ENCODE measurements at places on chromosomes 1 and 21.

DNA sequence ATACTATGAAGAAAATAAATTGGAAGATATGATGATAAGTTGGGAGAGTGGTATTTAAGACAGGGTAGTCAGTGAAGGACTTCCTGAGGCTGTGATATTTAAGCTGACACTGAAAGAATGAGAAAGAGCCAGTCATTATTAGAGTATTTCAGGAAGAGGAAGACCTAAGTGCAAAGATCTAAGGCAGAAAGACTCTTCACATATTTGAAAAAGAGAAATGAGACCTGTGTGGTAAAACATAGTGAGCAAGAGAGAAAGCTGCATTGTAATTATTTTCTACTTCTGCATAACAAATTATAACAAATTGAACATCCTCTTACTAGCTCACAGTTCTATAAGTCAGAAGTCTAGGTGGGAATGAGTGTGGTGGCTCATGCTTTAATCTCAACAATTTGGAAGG, 34.6 kb upstream of the DOCK7 start:
- DNase-seq: no peak

DNA sequence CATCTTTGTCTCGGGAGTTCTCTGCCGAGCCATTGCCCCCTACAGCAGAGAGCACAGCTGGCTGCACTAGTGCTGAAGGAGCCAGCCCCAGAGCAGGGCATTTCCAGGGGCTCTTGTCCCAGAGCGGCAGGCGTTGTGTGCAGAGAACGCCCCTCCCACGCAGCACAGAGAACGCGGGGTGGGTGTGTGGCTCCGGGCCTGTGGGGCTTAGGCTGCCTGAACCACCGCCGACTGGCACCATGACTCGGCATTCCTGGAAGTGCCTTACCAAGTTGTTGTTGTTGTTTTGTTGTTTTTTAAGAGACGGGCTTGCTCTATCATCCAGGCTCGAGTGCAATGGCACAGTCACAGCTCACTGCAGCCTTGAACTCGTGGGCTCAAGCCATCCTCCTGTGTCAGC, 15.8 kb upstream of the DIP2A start:
- no peak for DNase-seq

GRCh38 chr1:158071138-158071537, 77.7 kb downstream of the KIRREL1 start:
- DNase-seq: peak; percentile 42

DNA sequence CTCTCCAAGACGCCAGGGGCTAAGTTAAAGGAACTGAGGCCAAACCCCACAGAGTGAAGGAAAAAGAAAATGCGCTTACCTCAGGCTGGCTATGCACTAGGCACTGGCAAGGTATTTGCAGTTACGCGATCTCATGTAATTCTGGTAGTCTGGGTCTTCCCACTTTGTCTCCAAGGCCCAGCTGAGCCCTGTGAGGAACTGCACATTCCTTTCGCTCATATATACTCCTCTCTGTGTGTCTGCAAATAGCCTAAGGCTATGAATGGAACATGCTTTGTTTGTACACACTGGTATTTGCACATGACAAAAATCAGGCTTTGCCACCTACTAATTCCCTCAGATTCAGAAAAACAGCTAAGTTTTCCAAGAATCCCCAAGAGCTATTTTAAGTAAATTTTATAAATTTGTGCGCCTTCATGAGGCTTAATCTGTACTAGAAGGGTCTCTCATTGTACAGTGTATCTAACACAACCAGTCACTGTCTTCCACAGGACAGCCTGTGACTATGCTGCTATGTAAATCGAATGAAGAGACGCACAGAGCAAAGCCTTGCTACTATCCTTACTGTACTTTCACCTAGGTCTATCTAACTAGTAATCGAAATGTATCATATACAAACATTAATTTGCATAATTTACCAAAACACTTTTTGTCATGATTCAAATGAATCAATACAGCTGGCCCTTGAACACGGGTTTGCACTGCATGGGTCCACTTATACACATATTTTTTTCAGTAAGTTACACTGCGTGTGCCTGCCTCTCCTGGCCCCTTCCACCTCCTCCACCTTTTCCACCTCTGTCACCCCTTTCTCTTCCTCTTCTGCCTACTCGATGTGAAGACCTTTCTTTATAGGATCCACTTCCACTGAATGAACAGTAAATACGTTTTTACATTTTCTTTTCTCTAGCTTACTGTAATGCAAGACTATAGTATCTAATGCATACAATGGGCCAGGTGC, 87.0 kb downstream of the SIPA1L2 start:
- no peak for DNase-seq

GRCh38 chr1:215290018-215290417, 207.5 kb downstream of the KCNK2 start:
- peak; percentile 17 for DNase-seq

GRCh38 chr21:27265492-27265891, 298.6 kb upstream of the ADAMTS5 start:
- no peak for DNase-seq

DNA sequence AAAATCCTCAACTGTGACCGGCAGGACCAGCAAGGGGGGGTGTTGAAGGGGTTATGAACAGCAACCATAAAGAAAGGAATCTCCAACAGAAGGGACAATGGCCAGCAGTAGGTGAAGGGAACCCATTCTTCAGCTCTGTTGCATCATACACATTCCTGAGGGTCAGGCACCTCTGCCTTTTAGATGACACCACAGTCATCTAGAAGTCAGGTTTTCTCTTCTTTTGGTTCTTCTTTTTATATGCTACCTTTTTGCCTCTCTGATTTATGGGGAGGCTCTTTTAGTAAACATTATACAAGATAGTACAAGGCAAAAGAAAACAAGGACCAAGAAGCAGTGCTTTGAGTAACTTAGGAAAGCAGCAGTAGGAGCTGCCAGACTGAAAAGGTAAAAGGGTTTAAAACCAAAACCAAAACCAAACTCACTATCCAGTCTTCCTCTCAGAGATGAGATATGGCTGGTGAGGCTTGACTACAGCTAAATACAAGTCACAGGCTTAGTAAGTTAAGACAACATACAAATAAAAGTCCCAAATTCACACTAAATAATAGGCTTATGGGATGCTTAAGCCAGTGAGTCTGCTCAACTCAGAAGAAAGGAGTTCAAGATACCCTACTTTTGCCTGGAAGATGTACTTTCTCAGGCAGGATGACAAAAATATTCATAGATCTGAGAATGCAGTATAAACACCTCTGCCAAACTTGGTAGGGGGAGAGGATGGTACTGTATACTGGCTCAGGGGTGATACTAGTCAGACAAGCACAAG, 4.1 kb downstream of the TEX38 start:
- no peak for DNase-seq

DNA sequence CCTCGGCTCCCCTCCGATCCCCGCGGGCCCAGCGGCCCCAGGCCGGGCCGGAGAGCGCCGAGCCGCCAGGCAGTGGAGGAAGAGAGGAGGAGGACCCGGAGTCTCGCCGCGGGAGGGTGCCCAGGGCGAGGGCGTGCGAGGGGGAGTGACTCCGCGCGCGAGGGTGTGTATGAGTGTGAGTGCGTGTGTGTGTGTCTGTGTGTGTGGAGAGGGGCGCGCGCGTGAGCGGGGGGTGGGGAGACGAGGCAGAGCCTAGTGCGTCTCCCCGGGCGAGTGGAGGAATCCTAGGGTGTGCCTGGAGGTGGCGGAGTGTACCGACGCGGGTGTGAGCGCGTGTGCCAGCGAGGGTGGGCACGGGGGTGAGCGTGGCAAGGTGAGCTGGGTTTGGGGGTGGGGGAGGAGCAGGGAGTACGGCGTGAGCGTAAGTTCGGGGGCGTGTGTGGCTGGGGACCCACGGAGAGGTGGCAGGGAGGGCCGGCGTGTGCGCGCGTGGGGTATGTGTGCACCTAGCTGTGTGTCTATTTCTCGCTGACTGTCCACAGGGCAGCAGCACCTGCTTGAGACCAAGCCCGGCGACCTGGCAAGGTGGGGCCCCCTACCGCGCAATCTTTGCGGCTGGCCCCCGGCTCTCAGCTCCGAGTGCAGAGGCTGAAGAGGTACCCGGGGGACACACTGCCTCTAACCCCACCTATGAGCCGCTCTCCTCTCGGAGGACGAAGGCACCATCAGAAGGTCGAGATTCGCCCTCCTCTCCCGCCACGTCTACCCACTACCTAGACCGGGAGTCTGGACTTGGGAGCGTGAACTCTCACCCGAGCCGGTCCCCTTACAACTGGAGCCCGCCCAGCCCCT, 784 bp upstream of the KCND3 start:
- no peak for DNase-seq

GRCh38 chr21:43203591-43203990, 34.8 kb downstream of the CRYAA start:
- DNase-seq: no peak

DNA sequence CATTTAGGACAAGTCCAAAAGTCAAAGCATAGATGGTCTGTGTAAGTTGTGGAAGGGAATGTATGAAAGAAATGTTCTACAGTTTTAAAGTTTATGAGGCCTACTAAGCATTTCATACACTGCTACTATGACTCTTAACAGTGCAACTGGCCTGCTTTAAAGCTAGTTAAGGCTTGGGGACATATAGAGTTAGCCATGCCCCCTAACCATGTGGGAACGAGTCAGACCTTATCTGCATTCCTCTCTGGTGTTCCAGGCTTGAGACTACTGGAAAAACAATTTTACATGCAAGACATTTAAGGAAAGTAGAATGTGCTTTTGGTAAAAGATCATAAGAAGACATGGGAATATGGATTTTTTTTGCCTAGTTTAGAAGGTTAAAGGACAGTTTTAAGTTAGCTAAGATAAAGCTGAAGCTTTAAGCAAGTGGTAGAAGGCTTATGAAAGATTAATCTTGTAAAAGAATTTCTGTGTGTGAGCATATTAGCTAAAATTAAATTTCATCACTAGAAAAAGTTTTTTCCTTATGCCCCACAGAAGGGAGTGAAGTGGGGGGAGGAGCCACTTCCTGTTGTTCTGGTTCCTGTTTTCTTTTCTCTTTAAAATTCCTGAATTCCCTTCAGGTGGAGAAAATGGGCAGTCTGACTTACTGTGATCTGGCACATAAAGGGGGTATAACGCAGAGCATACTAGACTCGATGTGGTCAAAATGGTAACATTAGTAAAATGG, 8.9 kb upstream of the CD48 start:
- DNase-seq: no peak

DNA sequence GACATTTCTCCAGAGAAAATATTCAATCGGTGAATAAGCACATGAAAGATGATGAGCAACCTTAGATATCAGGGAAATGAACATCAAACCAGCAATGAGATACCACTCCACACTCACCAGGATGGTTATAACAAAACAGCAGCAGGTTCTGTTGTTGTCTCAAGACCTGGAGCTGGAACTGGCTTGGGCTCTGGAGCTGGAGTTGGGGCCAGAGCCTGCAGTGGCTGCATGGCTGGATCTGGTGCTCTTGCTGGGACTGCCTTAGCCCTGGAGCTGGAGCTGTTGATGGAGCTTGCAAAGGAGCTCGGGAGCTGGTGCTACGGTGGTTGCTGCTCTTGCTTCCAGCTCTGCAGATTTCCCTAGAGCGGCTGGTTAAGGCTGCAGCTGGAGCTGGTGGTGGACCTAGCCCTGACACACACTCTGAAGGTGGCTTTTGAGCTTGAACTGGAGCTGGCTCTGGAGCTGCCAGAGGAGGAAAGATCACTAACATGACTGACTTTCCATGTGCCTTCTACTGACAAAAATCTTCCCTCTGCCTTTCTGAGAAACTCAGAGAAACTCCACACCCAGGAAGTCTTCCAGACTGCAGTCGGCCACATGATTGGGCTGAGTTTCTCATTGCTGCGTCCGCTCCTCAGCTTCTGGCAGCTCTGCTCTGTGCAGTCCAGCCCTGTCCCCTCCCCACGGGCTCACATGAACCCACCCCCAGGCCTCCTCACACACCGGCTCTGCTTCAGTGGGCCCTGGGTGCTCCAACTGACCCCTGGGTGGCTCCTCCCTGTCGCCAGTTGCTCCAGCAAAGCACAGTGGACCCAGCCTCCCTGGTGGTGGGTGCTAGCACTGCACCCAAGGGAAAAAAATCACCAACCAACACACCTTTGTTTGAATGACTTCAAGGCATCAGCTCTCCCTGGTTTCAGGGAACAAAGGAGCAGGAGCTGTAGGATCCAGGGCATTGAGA, 139.1 kb upstream of the FMN2 start:
- DNase-seq: peak; percentile 10

- DNase-seq: no peak
Measured at GRCh38 chr21:31176080-31176551, 137.8 kb upstream of the KRTAP19-8 start.

GRCh38 chr1:183139281-183139942, 46.7 kb upstream of the LAMC2 start:
- peak; percentile 75 for DNase-seq

- peak; percentile 25 for DNase-seq
Measured at GRCh38 chr1:96416701-96417444, 304.7 kb upstream of the PTBP2 start.

DNA sequence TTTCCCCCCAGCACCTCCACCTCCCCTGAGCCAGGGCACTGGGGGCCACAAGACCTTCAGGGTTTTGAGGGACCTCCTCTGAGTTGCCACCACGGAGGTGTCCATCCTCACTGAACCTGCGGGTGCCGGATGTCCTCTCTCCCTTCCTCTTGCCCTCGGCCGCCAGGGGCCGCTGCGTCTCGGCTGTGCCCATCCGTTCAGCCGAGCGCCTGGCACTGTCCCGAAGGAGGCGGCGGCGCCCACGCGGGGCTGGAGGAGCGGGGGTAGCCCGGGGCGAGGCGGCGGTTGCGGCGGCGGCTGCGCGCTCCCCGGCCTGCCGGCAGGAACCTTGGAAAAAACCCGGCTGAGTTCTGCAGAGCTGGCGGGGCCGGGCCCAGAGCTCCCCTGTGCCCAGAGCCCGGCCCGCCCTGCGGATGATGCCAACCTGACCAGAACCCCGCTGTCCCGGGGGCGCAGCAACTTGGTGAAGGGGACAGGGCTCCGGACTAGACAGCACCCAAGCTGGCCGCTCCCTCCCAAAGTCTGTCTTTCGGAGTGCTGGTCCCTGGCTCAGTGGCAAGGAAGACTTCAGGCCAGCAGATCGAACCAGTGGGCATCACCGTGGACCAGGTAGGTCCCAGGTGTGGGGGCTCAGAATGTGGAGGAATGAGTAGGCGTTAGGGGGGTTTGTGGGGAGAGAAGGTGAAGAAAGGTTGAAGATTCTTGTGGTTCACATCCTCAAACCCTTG, 3.7 kb upstream of the PPM1J start:
- peak; percentile 52 for DNase-seq

- peak; percentile 62 for DNase-seq
Measured at GRCh38 chr1:168234846-168235547, 9.2 kb downstream of the SFT2D2 start.

DNA sequence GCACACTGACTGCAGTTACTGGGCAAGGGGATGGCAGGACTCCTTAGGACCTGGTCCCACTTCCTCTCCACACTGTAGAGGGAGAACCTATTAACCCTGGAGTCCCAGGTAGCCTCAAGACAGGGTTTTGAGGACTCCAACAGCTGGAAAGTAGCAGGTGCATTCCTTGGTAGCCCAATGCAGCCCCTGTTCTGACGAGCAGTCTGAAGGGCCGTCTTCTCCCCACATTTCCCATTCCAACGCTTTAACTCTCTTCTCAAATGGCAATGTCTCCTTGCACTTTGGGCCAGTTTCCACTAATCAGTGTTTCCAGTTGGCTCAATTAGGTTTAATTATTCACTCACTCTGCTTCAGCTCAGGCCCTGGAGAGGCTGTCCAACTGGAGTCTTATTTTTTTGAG, 8.8 kb upstream of the INPP5B start:
- no peak for DNase-seq

GRCh38 chr21:16419188-16419921, 689.6 kb downstream of the USP25 start:
- peak; percentile 93 for DNase-seq

GRCh38 chr1:89129911-89130310, 4.0 kb upstream of the GBP2 start:
- no peak for DNase-seq
